ENCODE measurements at places on chromosomes 11 and 22. TPM values are rescaled to one million over a fixed set of nuclear protein-coding genes. Genes with fewer than 3 reads are reported as not detected.

Gene ALDH3B1
- 6.2 TPM for polyA plus RNA-seq

Gene OR4C13
- polyA plus RNA-seq: not detected

Gene KRTAP5-7
- not detected for polyA plus RNA-seq

Gene MAJIN
- not detected for polyA plus RNA-seq

Gene CCDC15
- polyA plus RNA-seq: 0.66 TPM

DNA sequence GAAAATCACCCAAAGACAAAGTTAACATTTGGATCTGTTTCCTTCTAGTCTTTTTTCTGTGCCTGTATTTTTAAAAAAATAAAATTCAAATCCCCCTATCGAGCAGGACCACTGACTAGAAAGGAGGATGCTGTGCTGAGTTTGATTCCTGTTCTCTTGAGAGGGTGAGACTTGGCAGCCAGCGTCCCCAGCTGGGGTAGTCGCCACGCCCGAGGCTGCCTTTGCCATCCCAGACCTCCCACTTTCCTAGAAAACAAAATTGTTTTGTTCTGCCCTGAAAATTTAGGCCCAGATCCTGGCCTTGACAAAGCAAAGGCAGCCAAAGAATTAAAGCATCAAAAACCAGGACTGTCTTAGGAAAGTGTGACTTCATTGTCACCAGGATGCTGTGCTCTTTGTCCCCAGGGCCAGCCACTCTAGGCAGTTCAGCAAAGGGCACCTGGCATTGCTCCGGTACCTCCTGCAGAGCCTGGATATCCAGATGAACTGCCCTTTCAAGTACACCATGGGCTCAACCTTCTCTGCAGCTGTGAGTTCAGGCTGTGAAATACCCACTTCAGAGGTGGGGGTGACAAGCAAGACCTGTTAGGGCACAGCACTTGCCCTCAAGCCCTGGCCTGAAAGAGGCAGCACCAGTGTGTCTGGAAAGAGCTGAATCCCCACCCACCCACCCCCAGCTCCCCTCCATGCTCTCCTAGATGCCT is 44.6 kb downstream of the KCNQ1OT1 start:
- DNase-seq: no peak

DNA sequence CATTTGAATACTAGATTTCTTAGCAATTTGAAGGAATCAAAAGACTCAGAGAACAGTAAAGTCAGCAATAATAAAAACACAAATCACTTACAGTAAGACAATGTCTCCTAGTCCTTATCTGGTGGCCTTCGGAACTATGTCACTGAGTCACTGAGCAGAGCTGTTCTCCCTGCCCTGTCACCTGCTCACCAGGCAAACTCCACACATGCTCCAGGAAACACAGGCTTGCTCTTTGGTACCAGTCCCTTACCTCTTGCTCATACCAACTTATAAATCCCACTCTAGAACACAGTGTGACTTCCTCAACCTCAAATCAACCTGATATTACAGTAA is 81.1 kb upstream of the CHRM4 start:
- no peak for DNase-seq

GRCh38 chr22:32558681-32559355 is 84.2 kb downstream of the FBXO7 start:
- DNase-seq: peak; percentile 88

DNA sequence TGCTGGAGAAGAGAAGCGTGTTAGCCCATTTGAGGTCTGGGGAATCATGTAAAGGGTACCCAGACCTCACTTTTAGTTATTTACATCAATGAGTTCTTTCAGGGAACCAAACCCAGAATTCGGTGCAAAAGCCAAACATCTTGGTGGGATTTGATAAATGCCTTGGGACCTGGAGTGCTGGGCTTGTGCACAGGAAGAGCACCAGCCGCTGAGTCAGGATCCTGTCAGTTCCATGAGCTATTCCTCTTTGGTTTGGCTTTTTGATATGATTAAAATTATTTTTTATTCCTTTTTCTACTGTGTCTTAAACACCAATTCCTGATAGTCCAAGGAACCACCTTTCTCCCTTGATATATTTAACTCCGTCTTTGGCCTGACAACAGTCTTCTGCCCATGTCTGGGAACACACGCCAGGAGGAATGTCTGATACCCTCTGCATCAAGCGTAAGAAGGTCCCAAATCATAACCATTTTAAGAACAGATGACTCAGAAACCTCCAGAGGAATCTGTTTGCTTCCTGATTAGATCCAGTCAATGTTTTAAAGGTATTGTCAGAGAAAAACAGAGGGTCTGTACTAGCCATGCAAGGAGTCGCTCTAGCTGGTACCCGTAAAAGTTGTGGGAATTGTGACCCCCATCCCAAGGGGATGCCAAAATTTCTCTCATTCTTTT is 65.2 kb downstream of the ALX4 start:
- DNase-seq: peak; percentile 20

DNA sequence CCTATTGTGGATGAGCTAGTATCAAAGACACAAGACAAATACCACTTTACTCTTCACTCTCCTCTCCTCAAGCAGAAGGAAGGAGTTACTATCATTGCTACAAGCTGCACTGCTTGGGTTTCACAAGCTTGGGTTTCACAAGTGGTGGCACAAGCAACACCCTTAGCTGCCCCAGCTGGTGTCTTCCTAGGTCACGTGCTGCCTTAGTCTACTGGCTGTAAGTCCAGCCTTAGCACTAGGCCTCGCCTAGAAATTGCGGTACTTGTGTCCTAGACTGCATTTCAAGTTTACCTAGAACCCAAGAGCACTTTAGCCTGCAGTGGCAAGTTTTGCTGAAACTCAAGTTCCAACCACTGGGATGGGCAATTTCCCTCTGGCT is 86.6 kb downstream of the EHF start:
- DNase-seq: no peak

DNA sequence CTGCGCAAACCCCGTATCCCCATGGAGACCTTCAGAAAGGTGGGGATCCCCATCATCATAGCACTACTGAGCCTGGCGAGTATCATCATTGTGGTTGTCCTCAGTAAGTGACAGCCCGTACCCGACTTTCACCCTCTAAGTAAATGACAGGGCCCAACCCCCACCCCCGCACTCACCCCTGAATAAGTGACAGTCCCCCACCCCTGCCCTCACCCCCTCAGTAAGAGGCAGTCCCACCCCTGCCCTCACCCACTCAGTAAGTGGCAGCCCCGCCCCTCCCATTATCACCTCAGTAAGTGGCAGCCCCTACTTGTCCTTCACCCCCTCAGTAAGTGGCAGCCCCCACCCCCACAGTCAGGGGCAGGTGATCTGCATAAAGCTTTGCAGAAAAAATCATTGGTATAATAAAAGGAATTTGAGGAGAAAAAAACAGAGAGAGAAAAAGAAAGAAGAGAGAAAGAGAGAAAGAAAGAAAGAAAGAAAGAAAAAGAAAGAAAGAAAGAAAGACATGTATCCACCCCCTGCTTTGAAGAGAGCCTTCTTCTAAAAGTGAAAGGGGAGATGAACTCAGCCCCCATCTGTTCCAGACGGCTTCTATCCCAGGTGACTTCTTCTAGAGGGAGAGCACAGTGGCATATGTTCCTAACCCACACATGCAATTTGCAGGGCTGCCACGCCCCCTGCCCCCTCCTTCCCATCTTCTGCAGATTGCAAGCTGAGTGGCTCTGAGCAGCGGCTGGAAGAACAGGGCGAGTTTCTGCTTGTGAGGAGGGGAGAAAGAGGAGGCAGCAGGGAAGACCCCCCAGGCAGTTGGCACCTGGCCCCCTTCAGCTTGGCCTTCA is 12.5 kb upstream of the SMIM35 start:
- DNase-seq: peak; percentile 54

DNA sequence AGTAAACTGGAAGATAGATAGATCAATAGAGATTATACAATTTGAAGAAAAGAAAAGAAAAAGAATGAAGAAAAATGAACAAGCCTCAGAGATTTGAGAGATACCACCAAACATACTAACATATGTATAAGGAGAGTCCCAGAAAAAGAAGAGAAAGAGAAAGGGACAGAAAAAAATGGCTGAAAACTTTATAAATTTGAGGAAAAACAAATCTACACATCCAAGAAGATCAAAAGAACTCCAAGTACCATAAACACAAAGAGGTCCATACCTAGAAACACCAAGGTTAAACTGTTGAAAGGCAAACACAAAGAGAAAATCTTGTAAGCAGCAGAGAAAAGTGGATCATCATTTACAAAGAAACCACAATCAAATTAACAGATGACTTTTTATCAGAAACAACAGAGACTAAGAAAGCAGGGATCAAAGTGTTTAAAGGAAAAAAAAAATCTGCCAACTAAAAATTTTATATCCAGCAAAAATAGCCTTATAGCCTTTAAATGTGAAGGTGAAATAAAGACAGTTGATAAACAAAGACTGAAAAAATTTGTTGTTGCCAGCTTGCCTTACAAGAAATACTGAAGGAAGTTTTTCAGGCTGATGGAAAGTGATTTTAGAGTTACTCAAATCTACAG is 11.8 kb upstream of the AKIP1 start:
- no peak for DNase-seq

GRCh38 chr22:35846804-35847203 is 129.1 kb downstream of the APOL5 start:
- DNase-seq: no peak

DNA sequence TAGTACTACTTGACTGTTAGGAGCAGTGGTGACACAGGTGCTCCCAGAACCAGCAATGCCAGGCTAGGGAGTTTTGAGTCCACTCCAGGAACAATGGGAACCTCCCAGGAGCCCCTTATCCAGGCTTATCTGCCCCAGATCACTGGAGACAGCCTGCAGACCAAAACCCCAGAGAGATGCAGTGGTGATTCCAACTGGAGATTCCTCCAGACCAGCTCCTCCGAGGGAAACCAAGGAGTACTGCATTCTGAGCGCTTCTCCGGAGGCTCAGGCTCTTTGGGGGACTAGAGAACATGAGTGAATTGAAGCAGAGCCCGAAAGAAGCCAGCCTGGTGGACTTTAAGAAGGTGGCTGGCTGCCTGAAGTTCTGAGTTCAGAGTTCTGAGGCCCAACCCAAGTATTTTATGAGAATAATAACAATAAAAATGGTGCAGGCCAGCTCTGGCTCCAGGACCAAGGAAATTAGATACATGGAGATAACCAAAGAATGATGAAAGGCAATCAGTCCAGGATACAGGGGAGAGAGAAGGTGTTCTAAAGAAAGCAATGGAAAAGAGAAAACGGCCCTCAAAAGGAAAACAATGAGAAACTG is 1.3 kb upstream of the TMEM25 start:
- DNase-seq: no peak

- DNase-seq: no peak
Observed at GRCh38 chr11:109362059-109362458, 59.9 kb upstream of the C11orf87 start.

- no peak for DNase-seq
Observed at GRCh38 chr11:75047191-75047590, 49.5 kb downstream of the OR2AT4 start.

- peak; percentile 89 for DNase-seq
Observed at GRCh38 chr11:72685560-72686480, 11.6 kb upstream of the PDE2A start.

DNA sequence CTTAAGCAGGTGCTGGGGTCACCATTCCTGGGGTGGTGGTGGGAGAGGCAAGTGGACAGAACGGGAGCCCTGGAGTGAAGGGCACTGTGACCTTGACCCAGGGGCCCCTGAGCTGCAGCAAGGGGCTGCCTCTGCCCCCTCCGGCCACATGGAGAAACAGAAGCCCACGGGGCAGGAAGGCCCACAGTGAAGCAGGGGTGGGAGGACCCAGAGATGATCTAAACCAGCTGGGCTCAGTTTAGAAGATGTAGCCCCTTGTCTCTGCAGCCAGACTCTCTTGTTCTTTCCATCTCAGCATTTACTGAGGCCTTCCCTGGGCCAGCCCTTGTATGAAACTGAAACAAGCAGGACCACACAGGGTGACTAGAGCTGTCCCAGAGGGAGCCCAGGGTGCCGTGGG is 30.5 kb downstream of the WNT11 start:
- no peak for DNase-seq

DNA sequence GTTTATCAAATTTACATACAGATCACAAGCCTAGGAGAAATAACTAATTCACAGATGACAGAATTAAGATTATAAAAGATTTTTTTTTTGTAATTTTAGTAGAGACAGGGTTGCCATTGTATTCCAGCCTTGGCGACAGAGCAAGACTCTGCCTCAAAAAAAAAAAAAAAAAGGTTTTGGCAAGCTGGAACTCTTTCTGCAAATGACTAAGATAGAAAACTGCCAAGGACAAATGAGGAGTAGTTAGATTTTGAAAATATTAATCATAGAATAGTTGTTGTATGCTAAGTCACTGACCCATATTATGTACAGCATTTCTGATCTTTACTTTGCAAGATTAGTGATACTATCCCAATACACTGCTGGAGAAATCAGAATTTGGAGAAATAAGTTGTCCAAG is 99.2 kb downstream of the C11orf65 start:
- no peak for DNase-seq

DNA sequence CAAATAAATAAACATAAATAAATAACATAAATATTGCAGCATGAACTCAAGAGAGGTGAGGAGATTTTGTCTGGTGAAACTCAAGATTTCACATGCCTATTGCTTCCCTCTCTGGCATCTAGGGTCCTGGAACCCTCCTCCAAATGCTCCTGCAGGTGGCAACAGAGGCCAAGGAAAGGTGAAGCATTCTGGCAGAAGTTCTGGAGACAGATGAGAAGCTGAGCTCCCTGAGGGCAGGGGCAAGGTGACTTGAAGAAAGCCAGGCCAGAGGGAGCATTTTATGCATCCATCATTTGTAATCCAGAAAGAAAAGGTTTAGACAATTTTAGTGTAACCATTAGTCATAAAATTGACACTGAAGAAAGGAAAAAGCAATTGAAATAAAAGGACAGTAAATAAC is 64.9 kb downstream of the ENDOD1 start:
- no peak for DNase-seq

Measured in sigmoid colon (tissue), 7 donors.